ENCODE measurements at places on chromosomes 6 and 20. TPM values are rescaled to one million over a fixed set of nuclear protein-coding genes. Genes with fewer than 3 reads are reported as not detected.

The SLC17A3 gene
- total RNA-seq = not detected

The DNMT3B gene
- 10.0 TPM for total RNA-seq

The C20orf202 gene
- total RNA-seq = 0.77 TPM

The C20orf96 gene
- total RNA-seq = 12.6 TPM

The GPR63 gene
- total RNA-seq = 5.6 TPM

The EYA2 gene
- 18.0 TPM for total RNA-seq

The ASF1A gene
- total RNA-seq = 35.4 TPM

The TMC2 gene
- not detected for total RNA-seq

The TFEB gene
- 9.2 TPM for total RNA-seq

The SIM1 gene
- total RNA-seq = not detected

The BPIFA1 gene
- total RNA-seq = not detected

The PTCRA gene
- total RNA-seq = not detected

The SLC25A27 gene
- 97.2 TPM for total RNA-seq

The SFTA2 gene
- total RNA-seq = not detected

Measured in camera-type eye (tissue), 1 donor.